NCI-H510A (cell line): ENCODE measurements at places on chromosomes 12 and 14.

GRCh38 chr14:59346796-59347510, 118.2 kb downstream of the GPR135 start:
- no peak for DNase-seq

DNA sequence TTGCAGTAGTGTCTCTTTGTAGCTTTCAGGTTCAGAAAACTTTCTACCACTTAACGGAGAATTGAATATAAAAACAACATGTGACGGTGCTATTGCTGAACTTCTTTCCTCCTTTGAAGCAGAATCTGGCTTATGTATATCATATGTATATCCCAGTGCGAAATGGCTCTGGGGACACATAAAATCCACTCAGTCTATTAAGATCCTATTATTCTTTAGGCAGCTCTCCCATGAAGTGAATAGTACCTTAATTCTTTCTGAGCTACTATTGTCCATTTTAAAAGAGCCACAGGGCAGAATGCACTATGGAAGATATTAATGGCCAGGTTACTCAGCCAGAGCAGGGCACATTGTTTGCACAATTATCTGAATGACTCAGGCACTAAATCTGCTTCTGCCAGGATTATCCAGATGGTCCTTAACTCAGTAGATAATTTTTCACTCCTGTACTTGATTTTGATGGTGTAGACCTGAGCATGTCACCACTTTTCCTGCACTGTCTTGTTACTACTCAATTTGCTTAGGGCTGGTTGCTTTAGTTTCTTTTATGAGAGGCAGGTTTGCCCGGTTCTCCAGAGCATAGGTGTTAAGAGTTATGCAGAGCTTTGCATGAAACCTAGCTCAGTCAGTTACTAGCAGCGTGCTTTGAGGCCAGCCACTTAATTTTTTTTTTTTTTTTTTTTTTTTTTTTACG, 5.5 kb downstream of the CNTN1 start:
- no peak for DNase-seq

- DNase-seq, result no peak
Observed at GRCh38 chr14:100325958-100326357, 2.8 kb downstream of the SLC25A47 start.

DNA sequence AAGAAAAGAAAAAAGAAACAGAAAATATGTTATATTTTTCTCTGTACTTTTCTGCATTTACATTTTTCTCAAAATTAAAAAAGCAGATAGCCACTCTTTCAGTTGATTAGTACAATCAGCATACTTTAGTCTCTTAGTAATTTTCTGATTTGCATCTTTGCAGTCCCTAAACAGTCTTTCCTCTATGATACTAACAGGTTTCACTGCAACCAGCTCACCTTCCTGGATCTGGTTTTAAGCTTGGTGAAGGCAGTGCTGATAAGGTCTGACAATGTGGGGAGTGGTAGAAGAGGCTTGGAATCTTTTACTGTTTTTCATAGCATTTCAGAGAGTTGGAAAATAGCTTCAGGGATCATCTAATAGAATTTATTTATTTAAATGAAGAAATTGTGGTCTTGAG, 457.6 kb downstream of the ZFP36L1 start:
- no peak for DNase-seq

DNA sequence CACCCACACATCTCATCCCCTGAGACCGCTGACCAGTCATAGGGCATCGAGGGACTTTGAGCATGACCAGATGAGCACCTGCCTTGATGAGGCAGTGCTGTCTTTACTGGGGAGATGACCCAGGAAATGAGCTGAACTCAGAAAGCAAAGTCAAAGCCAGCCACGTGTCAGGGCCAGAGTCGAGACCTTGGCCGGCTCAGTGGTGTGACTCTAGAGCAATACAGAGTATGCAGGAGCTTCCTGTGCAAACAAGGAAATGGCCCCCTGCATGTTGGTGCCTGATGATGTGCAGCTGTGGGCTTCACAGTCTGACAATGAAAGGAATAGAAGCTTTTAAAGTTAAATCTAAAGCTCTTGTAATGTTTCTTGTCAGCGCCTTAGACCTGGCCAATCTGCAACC, 332.9 kb downstream of the PCNX1 start:
- no peak for DNase-seq

DNA sequence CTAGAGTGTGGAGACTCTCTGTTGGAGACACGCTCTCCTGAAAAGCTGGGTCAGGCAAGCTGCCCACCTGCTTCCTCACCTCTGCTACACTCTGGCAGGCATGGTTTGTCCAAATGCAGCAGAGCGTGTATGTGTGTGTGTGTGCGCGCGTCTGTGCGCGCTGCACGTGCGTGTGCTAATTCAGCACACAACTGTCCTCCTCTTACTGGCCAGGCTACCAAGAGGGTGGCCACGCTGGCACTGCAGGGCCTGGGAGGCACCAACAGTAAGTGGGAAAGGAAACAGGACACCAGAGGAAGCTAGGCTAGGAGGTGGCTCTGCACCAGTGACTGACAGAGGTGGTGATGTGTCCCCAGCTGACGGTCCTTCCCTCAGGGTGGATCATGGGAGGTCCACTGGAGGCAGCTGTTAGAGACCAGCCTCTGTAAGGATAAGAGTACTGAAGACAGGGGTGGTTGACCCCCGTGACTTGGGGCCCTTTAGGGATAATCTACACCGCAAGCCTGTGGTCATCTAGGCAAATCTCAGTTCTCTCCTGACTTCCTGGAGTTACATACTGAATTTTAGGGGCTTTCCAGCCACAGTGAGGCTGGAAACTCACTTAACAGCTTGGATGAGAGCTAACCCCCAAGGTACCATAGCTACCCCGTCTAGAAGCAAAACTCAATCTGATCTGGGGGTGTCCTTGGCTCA, 15.6 kb upstream of the TFCP2 start:
- DNase-seq, result no peak

DNA sequence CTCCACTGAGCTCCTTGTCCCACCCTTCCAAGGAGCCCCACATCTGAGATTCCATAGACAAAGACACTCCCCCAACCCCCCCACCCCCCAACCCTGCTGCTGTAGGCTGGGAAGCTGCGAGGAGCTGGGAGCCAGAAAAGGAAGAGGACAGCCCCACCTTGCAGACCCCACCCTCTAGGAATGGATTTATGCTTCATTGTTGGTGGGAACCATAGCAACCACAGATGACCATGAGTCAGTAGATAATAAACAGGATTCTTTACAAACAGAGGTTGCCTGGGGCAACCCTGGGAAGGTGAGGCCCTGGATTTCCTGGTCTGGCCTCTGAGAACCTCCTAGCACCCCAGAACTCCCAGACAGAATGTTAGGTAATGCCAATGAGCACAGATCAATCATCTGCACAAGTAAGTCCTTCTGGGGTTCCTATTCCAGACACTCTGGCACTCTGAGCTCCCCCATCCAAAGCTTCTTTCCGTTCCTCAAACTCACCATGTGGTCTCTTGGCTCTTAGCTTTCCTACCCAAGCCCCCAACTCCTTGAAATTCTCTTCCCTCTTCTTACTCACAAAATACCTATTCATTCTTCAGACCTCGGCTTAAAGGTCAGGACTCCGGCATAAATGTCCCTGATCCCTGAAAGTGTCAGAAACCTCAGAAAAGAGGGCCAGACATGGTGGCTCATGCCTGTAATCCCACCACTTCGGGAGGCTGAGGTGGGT, 15.2 kb upstream of the PLEKHG6 start:
- DNase-seq, result no peak

DNA sequence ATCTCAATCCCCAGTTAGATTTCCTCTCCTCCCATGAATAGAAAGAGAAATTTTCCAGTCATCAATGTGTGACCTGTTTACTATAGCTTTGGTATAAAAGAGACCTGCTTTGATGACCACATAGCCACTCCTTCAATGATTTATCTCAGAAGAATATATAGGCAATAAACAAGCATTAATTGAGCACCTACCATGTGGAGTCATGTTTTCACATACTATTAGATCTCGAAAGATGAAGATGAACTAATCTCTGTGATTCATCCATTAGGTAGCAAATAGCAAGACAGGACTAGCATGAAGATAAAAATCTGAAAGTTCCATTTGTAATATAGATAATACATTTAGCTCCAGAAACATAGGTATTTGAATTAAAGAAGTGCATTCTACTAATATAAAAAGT, 40.5 kb downstream of the SLCO1A2 start:
- no peak for DNase-seq

- DNase-seq, result no peak
Observed at GRCh38 chr14:58048219-58048618, 103.8 kb downstream of the ARMH4 start.

DNA sequence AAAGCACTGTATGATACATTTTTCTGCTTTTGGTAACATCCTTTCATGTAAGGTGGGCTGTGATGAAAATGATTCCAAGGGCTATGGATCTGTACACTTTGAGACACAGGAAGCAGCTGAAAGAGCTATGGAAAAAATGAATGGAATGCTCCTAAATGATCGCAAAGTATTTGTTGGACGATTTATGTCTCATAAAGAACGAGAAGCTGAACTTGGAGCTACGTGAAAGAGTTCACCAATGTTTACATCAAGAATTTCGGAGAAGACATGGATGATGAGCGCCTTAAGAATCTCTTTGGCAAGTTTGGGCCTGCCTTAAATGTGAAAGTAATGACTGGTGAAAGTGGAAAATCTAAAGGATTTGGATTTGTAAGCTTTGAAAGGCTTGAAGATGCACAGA, 22.1 kb upstream of the SRGAP1 start:
- no peak for DNase-seq

DNA sequence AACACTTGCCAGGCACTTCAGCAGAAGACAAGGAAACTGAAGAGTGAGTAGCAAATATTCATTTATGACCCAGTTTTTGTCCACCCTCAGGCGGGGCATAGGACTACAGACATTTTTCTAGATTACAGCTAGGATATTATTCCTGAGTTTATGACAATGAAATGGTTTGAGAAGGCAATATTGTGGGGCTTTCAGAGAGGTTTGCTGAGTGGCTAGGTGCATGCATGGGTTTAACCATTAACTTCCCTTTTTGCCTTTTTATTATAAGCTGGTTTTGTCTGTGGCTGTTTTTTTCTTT, 104.0 kb upstream of the BCAT1 start:
- no peak for DNase-seq

- no peak for DNase-seq
Observed at GRCh38 chr14:57071639-57072038, 197.1 kb downstream of the EXOC5 start.

DNA sequence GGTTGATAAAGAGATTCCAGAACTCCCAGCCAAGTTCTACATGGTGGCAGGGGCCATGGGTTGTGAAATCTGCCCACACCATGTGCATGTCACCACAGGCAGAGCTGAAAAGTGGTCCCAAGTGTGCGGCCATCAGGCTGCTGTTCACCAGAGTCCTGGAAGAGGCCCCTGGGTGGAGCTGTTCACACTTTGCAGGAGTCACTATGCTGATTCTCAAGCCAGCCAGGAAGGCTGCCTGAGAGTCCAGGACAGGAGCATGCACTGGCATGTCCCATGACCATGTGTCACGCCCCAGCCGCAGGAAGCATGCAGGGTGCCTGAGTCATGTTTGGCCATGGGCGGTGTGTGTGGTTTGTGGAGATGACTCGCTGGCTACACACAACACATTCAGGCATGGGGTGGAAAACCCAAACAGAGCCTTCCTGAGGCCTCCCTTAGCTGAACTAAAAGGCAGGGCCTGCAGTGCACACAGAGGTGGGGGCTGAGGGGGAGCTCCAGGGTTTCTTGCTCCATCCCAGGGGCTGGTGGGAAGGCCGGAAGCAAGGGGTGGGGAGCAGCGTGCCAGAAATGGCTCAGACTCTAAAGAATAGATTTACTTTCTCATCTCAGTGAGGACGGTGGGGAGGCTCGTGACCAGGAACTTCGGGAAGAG, 19.4 kb downstream of the ABCB9 start:
- no peak for DNase-seq

GRCh38 chr14:89407856-89408255, 9.2 kb downstream of the FOXN3 start:
- DNase-seq, result no peak

- no peak for DNase-seq
Observed at GRCh38 chr12:38282886-38283285, 33.7 kb upstream of the ALG10B start.

DNA sequence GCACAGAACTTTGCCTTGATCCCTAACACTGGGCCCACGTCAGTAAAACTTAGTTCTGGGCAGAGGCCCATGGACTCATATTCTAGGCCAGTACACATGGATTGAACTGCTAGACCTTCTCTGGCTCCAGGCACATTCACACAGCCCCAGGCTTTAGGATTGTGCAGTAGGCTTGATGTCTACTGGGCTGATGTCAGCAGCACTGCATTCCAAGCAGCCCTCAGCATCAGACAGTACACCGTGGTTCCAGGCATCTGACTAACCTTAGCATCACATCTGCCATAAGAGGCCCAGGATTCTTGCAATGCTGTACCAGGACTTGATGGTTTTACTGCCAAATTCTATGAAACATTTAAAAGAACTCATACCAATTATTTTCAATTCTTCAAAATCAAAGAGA, 301.9 kb downstream of the CCER1 start:
- no peak for DNase-seq

DNA sequence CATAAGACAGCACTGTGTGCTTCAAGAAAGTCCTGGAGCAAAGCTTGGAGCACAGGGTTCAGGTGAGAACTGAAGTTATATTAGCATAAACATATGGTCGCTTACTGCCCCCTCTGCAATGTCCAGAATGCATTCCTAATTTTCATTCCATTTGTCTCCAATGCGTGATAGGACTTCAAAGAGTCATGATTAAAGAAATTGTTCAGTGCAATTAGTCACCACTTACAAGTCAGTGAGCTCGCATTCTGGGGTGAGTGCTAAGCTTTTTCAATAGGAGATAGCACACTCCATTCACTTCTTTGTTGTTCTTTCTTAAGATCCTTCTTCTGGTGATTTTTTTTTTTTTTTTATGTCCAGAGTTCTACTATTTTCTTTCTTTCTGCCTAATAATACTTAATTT, 398.4 kb downstream of the SYT1 start:
- no peak for DNase-seq

DNA sequence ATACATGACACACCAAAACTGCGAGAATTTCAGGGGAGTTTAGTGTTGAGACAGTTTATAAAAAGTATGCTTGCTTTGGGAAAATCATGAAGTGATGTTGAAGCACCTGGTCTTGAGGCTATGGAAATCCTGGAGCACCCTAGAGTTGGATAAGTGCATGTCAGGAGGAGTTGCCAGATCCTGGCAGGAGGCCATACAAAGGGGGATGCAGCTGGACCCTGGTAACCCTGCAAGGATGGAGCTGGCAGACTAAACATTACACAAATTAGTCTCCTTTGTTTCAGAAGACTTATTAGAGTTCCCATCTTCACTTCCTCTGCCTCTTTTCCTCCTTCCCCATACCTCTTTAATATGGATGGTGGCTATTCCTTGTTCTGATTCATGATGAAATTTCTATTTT, 907.0 kb downstream of the BCL11B start:
- no peak for DNase-seq
